Endodermal cell (in vitro differentiated cells): ENCODE measurements at places on chromosomes 12 and 14.

- no peak for DNase-seq
Observed at GRCh38 chr12:3683670-3684069, 69.2 kb downstream of the CRACR2A start.

- DNase-seq: no peak
Observed at GRCh38 chr12:49058366-49059044, 2.1 kb downstream of the KMT2D start.

GRCh38 chr14:69699748-69700303 is 67.1 kb upstream of the SRSF5 start:
- no peak for DNase-seq

DNA sequence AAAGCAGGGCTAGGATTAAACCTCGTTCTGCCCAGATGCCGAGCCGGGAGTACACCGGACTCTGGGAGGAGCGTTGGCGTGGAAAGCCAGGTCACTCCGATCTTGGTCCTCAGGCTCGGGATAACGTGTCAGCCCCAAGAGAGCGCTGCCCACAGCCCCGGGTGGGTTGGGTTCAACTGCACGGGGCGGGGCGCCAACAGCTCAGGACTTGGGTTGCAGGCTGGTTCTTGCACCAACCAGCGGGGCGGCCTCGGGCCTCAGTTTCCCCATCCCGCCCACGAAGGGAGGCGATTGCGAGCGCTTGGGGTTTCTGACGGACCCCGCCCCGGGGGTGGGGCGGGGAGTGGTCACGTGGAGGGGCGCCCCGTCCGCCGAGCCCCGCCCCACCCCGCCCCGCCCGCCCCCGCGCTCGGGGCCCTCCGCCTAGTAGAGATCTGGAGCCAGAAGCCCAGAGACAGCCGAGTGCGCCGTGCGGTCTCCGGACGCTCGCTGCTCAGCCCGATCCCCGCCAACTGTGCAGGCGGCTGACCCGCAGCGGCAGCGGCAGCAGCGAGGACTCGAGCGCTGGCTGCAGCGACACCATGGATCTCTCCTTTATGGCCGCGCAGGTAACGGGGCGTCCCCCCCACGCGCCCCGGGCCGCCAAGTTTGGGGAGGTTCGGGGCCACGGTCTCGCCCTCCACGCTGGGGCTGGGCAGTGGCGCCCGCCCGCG is at the start of gene C14orf132:
TSS of gene C14orf132 (plus strand) at position 443 of the 713 bp plus-strand sequence. CDS start at position 582, 139 bp downstream.
- DNase-seq: peak; percentile 88

DNA sequence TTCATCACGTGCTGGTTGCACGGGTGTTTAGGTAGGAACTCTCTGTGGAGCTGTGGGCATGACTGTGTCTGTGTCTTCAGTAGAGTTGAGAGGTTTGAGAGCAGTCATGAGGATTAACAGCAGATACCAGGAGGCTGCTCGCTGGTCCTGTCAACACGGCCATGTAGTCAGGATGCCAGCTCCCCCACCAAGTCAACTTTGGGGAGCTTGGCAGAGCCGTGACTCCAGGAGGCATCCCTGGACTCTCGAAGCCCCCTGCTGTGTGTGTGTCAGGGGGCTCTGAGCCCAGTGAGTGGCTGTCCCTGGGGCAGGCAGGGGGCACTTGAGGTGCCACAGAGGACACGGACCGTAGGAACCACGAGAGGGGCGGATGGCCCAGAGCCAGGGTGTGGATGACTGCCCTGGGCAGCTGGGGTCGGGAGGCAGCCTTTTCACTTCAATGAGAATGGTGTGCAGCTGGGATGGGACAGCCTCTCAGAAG is 7.2 kb upstream of the GPR132 start:
- no peak for DNase-seq

DNA sequence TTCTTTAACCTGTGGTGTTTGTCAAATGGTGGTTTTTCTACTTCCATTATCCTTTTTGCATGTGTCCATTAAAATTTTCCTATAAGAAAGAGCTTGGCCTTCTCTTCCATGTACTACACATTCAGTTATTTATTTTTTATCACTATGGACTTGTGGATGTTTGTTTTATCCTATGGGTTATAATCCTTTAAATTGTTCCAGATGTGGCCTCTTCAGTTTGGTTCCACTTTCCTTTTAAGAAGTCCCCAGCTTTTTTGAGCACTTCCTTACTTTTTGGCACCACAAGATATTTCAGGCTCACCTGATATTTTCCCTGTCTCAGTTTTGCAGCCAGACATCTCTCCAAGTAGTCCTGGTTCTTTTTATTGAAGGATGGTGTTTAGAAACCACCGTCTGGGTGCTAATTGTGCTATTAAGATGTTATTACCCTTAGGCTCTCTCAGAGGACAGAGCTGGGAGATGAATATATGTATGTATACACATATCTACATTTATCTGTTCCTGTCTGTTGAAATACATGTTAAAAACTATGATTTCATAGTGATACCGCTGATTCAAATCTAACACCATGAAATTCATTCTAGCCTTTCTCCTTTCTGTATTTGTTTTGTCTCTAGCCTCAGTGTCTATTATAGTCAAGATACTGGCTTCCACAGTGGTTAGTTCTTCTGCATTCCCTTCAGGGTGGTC is 408.5 kb upstream of the RGS6 start:
- no peak for DNase-seq

DNA sequence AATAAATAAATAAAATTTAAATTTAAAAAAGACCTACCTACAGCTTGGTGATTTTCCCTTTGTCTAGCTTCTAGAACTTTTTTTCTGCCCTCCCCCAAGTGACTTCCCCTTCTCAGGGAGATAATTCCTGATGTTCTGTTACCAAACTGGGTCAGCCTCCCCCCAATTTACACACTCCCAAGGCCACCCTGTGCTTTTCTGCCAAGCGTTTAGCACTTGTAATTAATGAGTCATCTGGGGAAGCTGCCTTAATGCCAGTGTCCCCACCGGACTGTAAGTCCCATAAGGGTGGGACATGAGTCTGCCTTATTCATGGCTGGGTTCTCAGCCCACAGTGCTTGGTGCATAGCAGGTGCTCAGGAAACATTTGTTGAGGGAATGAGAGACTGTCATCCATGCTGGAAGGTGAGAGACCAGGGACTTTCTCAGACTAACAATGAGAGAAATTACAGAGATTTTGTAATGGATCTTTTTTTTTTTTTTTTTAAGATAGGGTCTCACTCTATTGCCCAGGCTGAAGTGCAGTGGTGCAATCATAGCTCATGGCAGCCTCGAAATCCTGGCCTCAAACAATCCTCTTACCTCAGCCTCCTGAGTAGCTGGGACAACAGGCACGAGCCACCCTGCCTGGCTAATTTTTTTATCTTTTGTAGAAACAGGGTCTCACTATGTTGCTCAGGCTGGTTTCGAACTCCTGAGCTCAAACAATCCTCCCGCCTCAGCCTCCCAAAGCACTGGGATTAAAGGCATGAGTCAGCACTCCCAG is 106.8 kb downstream of the PHETA1 start:
- no peak for DNase-seq

- no peak for DNase-seq
Observed at GRCh38 chr14:21205678-21206581, 50.1 kb upstream of the OR5AU1 start.

DNA sequence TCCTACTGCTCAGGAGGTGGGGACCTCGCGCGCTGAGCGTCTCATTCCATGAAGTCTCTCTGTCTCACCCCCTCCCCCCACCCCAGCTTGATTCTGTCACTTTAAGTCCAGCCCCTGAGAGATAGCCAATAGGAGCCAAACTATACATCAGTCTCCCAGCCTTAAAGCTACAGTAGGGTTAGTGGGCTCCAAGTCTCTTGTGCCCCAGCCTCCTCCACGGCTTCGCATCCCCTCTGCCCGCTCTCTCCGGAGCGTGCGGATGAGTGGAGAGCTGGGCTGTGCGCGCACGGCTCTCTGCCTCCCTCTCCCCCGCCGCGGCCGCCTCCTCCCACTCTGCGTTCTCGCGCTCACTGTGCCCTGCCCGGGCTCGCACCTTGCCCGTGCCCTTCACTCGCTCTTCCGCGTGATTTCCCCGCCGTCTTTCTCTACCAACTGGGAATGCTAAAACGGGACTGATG is at the start of gene ESRRB:
TSS of gene ESRRB (plus strand) at position 191 of the 458 bp plus-strand sequence. CDS start at position 456, 265 bp downstream.
- peak; percentile 83 for DNase-seq

GRCh38 chr14:75724414-75725204 is 63.6 kb downstream of the TTLL5 start:
- DNase-seq: no peak

DNA sequence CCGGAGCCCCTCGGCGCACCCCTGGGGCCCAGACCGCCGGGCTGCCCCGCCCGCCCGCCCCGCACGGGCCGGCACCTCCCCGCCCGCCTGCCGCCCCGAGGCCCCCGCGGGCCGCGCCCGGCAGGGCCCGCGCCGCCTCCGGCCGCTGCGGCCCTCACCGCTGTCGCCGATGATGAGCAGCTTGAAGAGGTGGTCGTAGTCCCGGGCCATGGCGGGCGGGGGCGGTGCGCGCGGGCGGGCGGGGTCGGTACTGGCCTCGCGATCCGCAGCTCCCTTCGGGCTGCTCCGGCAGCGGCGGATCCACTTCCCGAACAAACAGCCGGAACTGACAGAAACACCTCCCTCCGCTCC is at the start of gene RAB35:
TSS of gene RAB35 (minus strand) at position 313 of the 351 bp plus-strand sequence. CDS start at position 210, 103 bp downstream.
- DNase-seq: no peak

- peak; percentile 84 for DNase-seq
Observed at GRCh38 chr12:105562199-105562971, 231.9 kb downstream of the C12orf75 start.

DNA sequence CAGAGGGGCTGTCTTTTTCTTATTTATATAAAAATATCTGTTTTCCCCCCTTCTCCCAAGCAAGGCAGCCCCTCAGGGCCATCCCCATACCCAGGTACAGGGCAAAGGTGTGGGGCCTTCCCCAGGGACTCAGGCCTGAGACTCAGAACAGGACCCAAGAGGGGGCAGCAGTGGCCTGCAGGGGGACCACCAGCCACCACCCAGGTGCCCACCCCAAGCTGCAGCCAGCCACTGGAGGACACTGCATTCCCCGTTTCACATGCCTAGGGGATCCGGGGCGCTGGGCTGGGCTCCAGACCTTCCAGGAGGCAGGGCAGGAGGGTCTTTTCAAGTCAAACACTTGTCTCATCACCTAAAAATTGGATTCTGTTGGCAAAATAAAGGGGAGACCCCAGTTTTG is 83.3 kb downstream of the SCARB1 start:
- DNase-seq: no peak

- no peak for DNase-seq
Observed at GRCh38 chr14:31280871-31281220, 73.3 kb upstream of the HECTD1 start.

- DNase-seq: no peak
Observed at GRCh38 chr12:107362960-107363359, 269.6 kb upstream of the CRY1 start.

GRCh38 chr12:46382408-46382963 is 9.9 kb upstream of the SLC38A2 start:
- DNase-seq: peak; percentile 68

- DNase-seq: no peak
Observed at GRCh38 chr12:122028905-122029560, 7.3 kb downstream of the BCL7A start.

- DNase-seq: no peak
Observed at GRCh38 chr14:92431199-92431725, 82.3 kb upstream of the RIN3 start.

DNA sequence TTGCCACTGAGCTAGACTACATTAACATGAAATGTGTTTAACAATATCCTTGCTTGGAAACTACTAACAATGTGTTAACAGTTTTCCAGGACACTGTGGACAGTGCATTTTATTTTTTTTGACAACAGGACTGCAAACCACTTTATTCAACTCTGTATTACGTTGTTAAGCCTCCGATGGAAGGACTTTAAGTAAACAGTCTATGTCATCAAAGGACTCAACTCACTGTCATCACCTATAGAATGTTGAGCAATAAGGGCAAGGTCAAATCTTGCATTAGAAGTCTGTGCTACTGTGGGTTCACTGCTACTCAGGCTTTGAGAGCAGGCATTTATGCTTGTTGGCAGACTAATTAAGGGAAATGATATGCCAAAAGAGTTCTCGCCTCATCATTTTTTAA is 483.7 kb downstream of the FLRT2 start:
- no peak for DNase-seq

GRCh38 chr12:94812345-94812744 is 162.0 kb upstream of the TMCC3 start:
- no peak for DNase-seq

- peak; percentile 88 for DNase-seq
Observed at GRCh38 chr14:81315341-81315740, 84.8 kb downstream of the STON2 start.

DNA sequence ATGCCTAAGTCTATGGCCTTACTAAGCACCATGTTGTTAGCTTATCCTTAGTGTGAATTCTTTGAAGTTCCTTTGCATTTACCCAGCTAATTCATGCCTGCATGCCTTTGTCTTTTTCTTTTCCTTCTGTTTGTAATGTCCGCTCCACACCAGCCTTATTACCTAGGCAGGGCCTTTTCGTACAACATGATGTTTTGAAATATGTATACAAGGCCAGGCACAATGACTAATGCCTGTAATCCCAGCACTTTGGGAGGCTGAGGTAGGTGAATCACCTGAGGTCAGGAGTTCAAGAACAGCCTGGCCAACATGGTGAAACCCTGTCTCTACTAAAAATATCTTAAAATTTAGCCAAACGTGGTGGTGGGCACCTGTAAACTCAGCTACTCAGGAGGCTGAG is 1636.5 kb upstream of the SEL1L start:
- DNase-seq: no peak

DNA sequence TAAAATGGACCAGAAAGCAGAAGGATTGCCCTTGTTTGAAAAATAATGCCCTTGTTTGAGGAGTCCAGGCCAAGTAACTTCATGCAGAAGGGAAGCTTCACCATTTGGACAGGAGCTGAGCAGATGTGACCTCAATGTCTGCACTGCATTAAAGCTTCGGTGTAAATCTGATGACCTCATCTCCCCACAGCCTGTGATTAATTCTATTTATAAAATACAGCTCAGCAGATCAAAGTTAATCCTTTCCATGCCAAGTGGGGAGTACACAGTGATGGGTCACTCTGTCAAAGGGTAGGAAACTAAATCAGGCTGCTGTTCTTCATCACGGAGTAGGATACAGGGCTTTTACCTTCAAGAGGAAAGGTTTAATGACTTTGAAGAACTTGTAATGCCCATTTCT is 533.7 kb downstream of the RPS29 start:
- no peak for DNase-seq

GRCh38 chr14:101330416-101331140 is 230.7 kb upstream of the DIO3 start:
- no peak for DNase-seq

DNA sequence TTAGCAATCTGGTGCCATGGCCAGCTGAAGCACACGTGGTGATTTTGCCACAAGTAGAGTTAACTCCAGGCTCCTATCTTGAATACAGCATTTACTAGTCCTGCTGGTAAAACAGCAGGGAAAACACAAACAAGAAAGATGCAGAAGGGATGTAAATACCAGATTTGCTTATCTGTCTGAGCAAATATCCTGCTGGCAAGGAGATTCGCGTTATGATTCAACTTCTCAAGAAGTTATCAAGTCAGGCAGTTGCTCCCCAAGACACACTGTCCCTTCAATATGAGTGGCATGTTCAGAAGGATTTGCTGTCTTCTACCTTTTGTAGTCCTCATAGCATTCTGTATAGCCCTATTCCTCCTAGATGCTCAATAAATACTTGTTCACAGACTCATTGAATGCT is 171.2 kb upstream of the EGLN3 start:
- no peak for DNase-seq
